Left kidney (tissue), 8 donors: ENCODE measurements at places on chromosomes 1 and 21.

DNA sequence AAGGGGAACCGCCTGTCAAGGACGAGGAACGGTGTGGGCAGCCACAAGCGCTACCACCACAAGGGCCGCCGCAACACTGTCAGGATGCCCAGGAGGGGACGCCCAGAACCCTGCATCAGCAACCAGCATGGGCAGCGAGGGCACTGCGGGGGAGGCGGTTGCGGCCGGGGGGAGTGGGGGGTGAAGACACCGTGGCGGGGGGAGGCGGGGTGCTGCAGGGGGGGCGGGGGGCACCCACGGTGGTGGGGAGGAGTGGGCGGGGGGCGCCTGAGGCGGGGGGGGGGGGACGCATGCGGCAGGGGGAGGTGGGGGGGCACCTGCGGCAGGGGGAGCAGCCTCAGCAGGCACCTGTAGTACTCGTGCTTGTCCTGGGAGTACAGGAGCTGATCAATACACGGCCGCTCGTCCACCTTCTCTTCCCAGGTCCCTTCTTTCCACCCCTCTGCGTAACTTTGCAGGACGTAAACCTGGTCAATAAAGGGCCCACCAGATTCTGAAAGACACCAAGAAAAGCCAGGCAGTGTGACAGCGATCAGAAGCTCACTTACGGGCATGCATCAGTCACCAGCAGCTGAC is 4.6 kb downstream of the POFUT2 start:
- DNase-seq, result no peak

DNA sequence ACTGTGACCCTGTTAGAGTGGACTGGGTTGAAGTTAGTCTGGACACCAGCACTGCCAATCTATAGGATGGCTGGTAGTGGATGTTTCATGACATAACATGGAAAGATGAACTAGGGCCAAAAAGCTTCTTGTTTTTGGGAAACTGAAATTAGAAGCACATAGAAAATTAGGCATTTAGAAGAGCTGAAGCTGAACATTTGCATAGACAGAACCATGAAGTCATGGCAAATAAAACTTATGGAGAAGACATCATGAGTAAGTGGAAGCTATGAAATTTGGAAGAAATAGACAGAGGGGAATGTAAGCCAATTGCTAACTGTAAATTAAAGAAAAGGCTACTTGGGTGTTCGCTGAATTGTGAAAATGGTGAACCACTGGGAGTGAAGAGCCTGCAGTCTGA is 2.7 kb upstream of the S100A11 start:
- DNase-seq, result no peak

- no peak for DNase-seq
These were observed 30.7 kb upstream of the IGSF5 start for GRCh38 chr21:39714331-39714730.

DNA sequence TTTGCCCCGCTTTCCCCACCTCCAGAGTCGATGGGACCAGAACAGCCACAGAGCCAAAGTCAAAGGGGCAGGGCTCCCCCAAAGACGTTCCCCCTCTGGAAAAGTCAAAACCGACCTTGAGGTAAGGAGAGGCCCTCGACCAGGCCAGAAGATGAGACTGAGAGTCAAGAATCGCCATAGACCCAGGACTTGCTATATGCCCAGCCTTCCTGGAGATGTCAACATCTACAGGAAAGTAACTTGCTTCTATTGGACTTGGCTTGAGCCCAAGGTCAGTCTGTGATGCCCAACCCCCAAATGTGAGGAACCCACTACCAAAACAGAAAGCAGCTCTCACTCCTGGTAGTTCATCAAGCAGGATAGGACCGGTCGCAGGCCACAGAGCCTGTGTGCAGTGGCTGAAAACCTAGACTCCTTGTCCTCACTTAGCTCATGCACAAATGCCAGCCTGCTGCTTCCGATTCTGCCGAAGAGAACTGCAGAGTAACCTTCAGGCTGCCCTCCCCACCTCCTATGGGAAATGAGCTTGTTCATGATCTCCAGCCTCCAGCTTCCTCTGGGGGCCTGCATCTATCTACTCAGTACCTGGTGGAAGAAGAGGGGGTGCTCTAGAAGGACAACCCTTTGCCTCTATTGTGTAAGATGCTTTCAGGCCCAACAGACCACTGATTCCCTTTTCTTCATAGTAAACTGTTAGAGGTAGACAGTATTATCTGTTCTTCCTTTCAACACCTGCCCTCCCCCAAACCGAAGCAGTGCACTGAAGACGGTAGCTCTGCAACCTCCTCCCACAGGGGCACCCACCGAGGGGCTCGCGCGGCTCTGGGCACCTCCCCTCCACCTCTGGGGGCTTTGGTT is 1.4 kb downstream of the ACOT7 start:
- DNase-seq, result no peak

- DNase-seq, result no peak
These were observed 1684.4 kb upstream of the B3GALT2 start for GRCh38 chr1:194870860-194871259.

GRCh38 chr1:45979074-45979777 is 153.2 kb downstream of the PIK3R3 start:
- DNase-seq, result no peak

GRCh38 chr1:100034470-100034869 is 64.7 kb downstream of the SLC35A3 start:
- peak; percentile 38 for DNase-seq

GRCh38 chr1:43743206-43743605 is 35.9 kb downstream of the ST3GAL3 start:
- no peak for DNase-seq

DNA sequence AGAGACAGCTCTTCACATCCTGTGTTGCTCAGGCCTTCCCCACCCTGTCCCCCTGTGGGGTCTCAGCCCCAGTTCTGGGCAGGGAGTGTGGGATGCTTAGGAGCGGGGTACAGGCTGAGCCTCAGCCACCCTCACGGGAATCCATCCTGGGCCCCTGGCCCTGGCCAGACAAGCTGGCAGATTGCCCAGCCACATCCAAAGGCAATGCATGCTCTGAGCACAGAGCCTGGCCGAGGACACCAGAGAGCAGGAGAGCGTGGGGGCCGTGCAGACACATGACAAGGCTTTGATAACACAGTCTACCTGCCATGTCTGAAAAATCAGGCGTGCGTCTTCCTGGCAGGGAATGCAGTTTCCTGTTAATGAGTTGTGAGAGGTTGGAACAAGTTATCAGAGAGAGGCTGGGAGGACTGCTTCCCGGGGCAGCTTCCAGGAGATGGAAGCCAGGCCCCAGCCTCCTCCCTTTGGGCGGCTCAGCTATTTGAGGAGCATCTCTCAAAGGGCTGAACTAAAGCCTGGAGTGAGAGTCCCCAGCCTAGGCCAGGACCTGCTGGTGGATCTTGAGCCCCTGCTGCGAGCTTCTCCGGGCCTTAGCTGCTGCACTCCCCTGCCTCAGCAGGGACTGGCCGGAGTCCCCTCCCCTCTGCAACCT is 72.2 kb upstream of the SELENON start:
- DNase-seq, result no peak

DNA sequence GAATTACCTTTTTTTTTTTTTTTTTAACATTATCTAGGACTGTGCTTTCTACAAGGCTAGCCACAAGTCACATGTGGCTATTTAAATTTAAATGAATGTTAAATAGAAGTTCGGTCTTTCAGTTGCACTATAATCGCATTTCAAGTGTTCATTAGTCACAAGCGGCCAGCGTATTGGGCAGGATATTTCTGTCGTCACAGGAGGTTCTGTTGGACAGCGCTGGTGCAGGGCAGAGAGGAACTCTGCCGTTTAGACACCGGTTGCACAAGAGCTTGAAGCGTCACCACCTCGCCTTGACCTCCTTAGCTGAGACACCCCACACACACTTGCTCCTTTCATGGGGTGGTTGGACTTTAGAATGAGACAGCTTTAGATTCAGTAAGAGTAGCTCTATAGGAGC is 64.1 kb downstream of the BACE2 start:
- no peak for DNase-seq

- no peak for DNase-seq
These were observed 104.3 kb downstream of the GPATCH2 start for GRCh38 chr1:217526636-217527035.

DNA sequence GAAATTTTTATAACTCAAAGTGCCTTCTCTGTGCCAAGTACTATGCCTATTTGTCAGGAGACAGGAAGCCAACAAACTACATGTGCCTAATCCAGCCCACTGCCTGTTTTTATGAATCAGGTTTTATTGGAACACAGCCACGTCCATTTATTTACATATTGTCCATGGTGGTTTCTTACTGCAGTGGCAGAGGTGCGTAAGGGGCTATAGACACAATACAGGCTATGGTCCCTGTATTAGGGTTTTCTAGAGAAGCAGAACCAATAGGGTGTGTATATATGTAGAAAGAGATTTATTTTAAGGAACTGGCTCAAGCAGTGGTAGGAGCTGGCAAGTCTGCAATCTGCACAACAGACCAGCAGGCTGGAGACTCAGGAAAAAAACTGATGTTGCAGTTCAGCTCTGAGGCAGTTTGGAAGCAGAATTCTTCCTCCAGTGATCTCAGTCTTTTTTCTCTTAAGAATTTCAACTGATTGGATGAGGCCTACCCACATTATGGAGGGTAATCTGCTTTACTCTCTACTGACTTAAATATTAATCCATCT is 15.4 kb downstream of the PPIE start:
- no peak for DNase-seq

GRCh38 chr1:182175361-182175931 is 113.9 kb upstream of the ZNF648 start:
- DNase-seq, result no peak

DNA sequence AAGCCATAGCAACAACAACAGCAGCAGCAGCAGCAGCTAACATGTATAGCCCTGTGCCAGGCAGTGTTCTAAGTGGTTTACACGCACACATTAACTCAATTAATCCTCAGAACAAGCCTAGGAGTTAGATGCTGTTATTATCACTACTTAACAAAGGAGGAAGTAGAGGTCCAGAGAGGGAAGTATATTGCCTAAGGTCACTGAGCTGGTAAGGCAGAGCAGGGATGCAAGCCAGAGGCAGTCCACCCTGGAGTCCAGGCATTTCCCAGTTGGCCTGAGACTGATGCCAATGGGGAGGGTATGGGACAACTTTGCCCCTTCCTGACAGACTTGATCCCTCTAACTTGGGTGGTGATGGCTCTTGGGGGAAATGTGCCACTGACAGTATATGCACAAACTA is 6.8 kb downstream of the CDC14A start:
- DNase-seq, result no peak

GRCh38 chr1:21099034-21099868 is 77.4 kb downstream of the EIF4G3 start:
- DNase-seq, result no peak

GRCh38 chr1:212622467-212622866 is 13.9 kb downstream of the ATF3 start:
- DNase-seq, result no peak

GRCh38 chr1:184002071-184002470 is 35.5 kb downstream of the COLGALT2 start:
- no peak for DNase-seq

GRCh38 chr1:111192658-111193519 is 7.6 kb downstream of the DENND2D start:
- no peak for DNase-seq

DNA sequence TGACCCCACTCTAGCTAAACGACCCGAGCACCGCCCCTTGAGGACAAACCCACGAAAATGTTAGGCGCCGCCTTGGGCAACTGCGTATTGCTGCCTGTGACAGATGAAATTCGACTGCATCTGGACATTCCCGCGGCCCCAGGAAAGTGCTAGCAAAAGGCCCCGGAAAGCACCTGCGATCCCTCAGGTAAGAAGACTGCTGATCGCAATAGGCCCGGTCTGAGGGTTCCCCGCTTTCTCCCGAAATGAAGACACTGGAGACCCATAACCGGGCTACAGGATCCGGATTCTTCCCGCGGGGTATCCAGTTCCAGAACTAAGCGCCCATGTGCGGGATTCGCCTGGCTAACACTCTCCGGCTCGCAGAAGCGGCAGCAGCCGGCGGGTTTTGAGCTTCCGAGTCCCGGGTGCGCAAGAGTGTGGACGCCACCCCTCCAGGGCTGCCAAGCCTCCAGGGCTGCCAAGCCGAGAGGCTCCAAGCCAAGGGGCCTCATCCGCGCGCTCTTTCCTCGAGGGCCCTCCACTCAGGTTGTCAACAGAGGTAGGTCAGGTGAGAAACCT is 157.9 kb upstream of the NBPF11 start:
- DNase-seq, result no peak

DNA sequence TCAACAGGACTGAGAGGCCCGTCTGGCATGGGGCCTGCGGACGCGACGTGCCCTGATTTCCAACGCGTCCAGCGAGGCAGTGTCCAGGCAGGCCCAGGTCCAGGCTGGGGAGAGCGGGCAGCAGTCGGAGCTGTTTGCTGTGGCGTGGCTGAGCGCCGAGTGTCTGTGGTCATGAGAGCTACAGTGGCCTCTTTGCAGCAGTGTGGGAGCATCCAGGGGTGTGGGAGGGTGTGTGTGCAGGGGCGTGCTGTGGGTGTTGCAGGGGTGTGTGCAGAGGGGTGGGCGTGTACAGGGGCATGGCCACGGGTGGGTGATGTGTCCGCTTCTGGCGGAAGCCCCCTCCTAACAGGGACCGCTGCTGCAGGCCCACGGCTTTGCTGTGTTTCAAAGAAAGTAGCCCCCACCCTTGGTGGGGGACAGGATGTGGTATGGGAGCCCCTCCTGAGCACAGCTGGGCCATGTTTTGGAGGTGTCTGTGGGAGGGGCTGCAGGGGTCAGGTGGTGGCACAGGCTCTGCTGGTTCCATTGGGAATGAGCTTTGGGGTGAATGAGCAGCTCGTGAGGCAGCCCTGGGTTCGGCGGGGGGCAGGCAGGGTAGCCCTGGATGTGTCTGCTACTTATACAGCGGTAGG is 17.7 kb downstream of the PLCH2 start:
- DNase-seq, result no peak

DNA sequence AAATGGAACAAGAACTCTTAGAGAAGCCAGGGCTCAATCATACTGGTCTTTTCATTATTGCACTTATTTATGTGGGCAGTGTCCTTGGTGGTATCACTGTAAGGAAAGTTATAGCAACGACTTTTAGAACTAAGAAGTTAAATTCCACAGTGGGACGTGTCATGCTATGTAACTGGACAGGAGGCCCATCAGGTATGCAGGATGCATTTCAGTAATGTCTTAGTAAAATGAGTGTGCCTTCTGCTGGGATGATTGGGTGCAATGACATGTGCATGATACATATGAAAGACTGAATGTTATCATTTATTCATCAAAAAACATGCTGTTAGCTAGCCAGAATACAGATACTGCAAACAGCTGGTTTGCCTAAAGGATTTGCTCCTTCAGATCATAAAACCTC is 6.9 kb upstream of the ATP1B1 start:
- no peak for DNase-seq

DNA sequence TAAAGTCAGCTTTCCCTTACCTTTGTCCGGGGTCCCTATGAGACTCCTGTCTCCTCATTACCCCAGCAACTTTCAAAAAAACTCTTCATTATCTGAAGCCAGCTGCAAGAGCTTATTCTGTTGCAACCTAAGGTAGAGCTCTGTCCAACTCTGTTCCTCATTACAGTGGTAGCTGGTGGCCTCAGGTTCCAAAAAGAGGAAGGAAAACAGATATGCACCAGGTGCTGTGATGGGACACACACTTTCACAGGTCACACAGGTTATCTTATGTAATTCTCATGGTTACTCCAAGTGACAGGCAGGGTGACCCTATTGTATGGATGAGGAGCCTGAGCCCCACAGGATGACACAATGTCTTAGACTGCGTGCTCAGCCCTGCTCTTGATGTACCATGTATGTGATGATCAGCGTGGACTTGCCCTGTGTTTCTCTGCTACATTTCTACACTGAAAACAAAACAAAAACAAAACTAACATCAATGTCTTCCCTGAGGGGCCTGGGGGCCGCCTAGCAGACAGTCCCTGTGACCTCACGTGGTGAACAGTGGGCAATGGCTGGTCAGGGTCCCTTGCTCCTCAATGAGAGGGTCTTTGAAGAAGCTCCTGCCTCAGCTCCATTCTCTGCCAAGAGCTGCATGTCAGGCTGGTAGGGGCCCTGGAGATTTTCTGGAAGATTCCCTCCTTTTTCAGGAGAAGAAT is 9.7 kb upstream of the TENT5C start:
- no peak for DNase-seq
